ENCODE measurements at places on chromosomes 2 and 18.

- no peak for DNase-seq
Observed at GRCh38 chr2:7951490-7951889, 730.4 kb upstream of the ID2 start.

DNA sequence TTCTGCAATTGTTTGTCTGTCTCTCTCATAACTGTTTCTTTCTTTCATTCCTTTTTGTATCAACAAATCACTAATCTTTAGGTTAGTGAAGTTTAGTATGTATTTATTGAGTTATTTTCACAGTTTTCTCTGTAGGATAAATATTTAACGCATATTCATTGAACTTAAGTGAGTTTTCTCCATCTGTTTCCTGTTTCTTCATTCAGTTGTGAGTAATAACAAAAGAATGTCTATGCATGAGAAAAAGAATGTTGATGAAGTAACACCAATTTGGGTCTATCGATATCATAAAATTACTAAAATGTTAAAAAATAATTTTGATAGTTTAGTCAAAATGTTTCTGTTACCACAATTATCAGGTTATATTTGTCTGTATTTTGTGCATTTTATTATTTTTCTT, 948.0 kb downstream of the DSC3 start:
- DNase-seq: no peak

- no peak for DNase-seq
Observed at GRCh38 chr18:68314403-68314802, 400.5 kb downstream of the TMX3 start.

DNA sequence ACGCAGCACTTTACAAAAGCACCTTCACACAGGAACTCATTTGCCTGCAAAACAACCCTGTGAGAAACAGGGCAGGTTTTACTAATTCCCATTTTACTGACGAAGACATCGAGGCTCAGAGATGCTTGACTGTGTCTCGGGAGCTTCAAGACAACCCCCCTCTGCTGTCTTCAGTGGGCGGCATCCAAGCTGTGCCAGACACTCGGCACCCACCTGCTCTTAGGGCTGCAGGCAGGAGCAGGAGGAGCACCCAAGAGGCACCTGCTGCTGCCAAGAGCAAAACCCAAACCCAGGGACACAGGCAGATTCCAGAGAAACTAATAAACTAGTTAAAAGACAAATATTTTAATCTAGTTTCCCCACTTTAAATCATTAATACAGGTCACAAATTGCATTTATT, 67.9 kb downstream of the PPP4R1 start:
- no peak for DNase-seq

GRCh38 chr18:43606795-43607194, 329.5 kb upstream of the SYT4 start:
- DNase-seq: no peak

DNA sequence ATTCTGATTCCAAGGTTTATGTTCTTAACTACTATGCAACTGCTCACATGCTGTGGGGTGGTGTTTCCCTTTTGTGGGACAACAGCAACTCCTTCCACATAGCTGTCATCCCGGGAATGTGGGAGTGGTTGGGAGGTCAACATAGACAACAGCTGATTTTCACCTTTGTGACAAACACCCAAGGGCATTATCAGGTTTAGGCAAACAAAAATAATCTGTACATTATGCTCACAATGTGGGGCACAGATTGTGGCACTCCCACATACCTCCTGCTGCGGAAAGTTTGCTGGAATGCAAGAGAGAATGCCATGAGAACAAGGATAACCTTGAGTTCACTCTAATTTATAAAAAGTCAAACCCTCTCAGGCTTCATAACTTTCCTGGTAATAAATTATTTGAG, 582.6 kb downstream of the CNTNAP5 start:
- no peak for DNase-seq

GRCh38 chr18:13320891-13321425, 102.4 kb downstream of the LDLRAD4 start:
- DNase-seq: no peak

DNA sequence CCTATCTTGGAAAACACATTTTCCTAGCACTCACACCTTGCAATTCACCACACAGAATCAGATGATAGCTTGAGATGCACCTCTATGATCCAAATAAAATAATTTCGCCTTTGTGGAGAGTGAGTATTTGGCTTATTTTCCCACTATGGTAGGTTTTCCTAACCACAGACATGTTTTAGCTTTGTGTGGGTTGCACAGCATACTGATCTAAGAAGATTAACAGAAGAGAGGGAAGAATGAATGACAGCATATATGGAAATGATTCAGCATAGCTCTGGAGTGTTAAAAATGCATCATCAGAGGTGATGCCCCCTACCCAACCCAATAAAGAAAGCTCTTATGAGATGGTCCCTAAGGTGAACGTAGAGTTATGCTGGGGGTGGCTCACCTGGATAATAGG, 72.5 kb downstream of the GCA start:
- no peak for DNase-seq

DNA sequence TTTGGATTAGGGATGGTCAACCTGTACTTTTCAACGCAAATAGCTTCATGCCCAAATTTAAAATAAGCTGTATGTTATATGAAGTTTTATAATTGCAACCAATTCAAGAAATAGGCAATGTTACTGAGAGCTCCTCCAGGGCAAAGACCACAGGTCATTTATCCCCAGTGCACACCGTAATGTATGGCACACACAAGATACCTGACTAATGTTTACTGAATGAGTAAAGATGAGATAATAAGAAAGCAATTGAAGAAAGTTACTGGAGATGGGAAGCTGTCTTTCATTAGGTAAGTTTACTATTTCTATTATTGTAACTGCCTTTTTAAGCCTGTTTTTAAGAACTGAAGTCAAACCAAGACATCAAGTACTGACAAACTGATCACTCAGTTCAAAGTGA, 184.5 kb upstream of the VRK2 start:
- no peak for DNase-seq

GRCh38 chr2:46849721-46850556, 65.7 kb downstream of the MCFD2 start:
- no peak for DNase-seq

GRCh38 chr2:230178546-230179485, 41.0 kb downstream of the SP110 start:
- no peak for DNase-seq

GRCh38 chr2:121856360-121856759, 100.9 kb downstream of the TSN start:
- no peak for DNase-seq

- DNase-seq: no peak
Observed at GRCh38 chr2:479490-480176, 191.7 kb upstream of the ALKAL2 start.
